Activated CD8-positive, alpha-beta memory T cell treated with anti-CD3 and anti-CD28 coated beads for 24 hours (primary cell): ENCODE measurements at places on chromosomes 3 and 15.

DNA sequence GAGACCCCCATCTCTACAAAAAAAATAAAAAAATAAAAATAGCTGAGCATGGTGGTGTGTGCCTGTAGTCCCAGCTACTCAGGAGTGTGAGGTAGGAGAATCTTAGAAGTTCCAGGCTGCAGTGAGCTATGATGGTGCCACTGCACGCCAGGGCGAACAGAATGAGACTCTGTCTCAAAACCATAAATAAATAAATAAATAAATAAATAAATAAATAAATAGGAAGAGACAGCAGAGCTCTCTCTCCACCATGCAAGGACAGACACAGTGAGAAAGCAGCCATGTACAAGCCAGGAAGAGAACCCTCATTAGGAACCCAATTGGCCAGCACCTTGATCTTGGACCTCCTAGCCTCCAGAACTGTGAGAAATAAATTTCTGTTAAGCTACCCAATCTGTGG lies 5.4 kb upstream of the C15orf61 start:
- DNase-seq: no peak

- no peak for DNase-seq
Observed at GRCh38 chr3:160701490-160701889, 24.5 kb downstream of the ARL14 start.

- DNase-seq: no peak
Observed at GRCh38 chr15:50050986-50051743, 67.9 kb downstream of the ATP8B4 start.

DNA sequence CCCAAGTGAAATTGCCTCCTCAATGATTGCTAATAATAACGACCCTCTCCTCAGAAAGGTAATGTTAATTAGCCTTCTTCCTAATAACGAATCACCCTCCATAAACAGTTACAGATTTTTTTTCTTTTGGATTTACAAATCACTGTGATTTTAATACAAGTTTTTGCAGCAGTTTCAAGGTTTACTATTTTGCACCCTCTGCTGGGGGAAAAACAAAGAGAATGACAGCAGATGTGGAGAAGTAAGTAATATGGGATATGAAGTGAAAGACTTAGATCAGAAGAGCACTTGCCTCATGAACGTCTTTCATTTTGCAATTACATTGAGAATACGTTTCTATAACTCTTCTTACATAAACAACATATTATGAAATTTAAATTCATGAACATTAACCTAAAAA lies 16.1 kb upstream of the CNTN3 start:
- no peak for DNase-seq

- no peak for DNase-seq
Observed at GRCh38 chr3:115931581-115931980, 308.3 kb downstream of the GAP43 start.
